Fibroblast of skin of right quadriceps (primary cell): ENCODE measurements at places on chromosomes 2 and 18.

DNA sequence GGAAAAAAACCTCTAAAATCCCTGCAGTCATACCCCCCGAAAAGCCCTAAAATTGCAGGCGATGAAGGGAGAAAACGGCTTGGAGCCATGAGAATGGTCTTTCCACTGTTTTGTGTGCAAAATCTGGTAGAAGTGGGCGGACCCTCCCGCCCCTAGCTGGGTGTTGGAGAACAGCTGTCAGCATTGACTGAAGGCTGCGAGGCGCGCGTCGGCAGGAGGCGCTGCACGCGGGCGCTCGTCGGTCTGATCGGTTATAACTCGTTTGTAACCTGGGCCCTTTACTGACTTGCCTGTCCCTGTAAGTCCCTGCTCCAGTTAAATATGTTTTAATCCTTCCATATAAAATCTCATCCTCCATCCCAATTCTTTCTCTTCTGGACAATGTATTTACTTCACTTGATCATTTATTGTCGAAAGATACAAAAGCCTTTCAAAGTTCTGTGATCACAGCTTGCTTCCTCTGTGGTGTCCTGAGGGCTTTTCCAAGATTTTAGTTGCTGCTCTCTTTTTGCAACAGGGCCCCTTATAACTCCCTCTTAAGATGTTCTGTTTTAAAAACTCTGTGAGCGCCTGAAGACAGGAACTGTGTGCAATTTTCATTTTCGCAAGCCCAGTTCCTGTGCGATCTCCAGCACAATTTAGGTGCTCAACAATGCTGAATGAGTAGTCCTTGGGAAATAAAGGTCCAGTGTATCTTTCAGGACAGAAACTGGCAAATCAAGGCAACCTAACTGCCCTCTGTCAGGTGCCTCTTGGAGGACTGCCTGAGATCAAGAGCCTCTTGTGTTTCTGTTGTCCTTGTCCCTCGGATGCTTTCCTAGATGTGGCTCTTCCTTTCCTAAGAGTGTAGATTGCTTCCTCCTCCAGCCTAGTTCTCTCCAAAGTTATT, 918 bp upstream of the HNRNPLL start:
- DNase-seq, result peak; percentile 78

- DNase-seq, result peak; percentile 31
These were observed 210.6 kb downstream of the IKZF2 start for GRCh38 chr2:212940816-212941215.

DNA sequence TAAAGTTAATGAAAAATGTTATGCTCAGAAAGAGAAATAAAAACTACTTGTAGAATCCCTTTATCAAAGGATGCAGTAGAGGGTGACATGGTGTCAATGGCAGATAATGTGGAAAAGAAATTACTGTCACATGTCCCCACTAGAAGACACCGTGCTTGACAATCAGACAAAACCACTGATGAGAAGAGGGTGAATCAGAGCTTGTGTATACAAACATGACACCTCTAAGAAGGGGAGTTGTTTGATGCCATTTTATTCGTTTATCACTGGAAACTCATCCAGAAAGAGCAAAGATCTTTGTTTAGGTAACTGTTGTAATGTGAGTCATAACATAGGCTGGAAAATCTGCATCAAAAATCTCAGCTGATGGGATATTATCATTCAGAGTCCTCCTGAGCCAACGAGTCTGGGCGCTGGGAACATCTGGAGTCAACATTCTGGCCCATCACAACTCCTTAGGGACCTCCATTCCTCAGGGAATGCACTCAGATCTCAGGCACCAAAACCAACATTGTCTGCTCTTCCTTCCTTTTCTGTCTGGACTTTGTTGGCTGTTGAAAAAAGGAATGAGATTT, 49.5 kb upstream of the RAB12 start:
- DNase-seq, result no peak

DNA sequence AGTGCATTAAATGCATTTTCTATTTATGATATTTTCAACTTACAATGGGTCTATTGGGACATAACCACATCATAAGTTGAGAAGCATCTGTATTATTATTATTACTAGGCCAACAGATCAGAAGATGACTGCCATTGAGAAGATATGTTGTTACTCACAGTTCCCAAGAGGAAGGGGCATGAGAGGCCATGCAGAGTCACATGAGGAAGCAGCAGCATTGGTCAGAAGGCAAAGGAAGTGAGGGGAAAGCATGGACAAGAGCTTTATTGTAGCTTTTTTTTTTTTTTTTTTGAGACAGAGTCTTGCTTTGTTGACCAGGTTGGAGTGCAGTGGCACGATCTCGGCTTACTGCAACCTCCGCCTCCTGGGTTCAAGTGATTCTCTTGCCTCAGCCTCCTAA, 66.2 kb upstream of the LCLAT1 start:
- no peak for DNase-seq

- peak; percentile 45 for DNase-seq
These were observed 49.4 kb downstream of the TSPYL6 start for GRCh38 chr2:54206596-54206995.

GRCh38 chr2:5145801-5146200, 546.4 kb upstream of the SOX11 start:
- no peak for DNase-seq

DNA sequence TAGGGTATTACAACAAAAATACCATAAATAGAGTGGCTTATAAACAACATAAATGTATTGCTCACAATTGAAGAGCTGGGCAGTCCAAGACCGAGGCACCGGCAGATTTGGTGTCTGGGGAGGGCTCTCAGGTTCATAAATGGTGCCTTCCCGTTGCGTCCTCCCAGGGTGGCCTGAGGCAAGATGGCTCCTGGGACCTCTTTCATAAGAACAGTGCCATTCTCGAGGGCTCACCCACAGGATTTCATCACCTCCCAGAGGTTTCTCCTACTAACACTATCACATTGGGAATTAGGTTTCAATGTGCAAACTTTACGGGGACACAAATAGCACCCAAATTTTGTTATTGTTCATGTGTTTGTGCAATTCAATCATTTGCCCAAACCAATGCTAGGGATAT, 793.5 kb upstream of the HS6ST1 start:
- no peak for DNase-seq
